ENCODE measurements at places on chromosomes 1 and 21.

GRCh38 chr1:208103597-208104513 is 140.3 kb downstream of the PLXNA2 start:
- DNase-seq: no peak

DNA sequence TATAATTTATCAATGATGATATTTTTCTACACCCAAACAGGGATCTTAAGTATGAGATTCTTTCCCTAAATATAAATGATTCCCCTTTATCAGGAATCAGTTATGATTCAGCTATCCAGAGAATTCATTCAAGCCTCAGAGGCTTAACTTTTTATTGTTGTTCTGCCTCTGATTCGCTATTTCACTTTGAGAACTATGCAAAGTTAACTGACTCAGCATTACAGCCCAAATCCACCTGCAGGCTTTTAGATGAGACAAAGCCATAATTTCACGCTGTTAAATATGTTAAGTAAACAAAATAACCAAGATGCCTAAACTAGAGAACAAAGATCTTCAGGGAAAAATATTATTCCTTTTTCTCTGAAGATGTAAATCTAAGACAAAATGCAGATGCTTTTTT is 8.5 kb downstream of the SCYL3 start:
- DNase-seq: no peak

DNA sequence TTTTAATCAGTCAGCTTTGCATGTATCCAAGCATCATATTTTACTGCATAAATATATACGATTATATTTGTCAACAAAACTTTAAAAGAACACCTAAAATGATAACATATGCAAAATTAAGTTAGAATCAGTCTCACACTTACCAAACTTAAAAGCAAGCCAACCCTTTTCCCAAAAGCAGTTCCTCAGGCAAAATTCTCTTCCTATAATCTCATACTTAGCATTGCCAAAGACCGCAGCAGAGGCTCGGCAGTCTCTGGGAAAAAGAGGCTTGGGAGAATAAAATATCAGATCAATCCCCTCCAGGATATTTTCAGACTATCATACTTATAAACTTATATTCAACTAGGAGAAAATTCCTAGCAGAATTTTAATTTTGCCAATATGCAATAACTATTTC is 93.2 kb upstream of the RGS18 start:
- no peak for DNase-seq

DNA sequence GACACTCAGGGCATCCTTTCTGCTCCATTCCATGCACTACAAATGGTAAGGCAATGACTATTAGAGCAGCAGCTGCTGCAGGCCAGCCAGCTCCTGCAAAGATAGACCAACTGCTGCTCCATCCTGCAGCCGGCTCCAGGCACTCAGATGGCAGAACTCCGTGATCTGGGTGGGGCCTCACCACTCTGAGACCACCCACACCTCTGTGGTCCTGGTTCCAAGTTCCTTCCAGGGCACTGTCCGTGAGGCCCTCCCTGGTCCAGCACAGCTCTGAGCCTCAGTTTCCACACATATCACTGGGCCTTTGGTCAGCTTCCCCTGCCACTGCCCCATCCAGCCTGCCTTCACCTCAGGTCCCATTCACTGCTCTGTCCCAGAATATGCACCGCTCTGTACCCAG is 114.7 kb downstream of the DMRTB1 start:
- DNase-seq: no peak

GRCh38 chr1:206001476-206001888 is 1.7 kb downstream of the RAB7B start:
- peak; percentile 80 for DNase-seq

DNA sequence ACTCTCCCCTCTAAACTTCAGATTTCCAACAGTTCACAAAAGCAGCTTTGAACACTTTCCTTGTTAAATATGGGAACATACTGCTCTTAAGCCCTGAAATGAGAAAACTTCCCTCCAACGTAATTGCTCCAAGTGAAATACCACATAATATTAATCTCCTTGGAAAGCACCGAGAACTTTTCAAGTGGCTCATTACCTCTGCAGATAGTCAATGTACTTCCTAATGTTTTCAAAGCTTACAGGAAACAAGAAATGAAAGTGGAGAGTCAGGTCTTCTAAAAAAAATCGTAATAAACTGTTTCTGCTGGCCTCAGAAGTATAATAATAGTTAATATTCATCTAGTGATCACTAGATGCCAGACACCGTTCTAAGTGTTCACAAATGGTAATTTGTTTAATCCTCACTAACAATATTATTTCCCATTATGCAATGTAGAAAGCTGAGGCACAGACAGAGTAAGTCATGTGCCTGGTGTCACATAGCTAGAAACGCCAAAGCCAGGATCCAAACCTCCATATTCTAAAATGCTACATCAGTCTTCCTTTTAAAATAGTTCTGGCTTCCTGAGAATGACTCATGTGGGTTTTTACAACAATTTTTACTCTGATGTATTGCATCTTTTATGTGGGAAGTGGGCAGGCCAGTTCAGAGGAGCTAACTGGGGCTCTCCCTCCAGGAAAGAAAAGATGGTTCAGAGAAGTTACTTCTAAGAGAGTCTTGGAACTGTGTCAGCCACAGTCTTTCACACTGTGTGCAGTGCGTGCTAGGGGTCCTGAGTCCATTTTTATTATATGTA is 177.2 kb downstream of the PLPPR4 start:
- peak; percentile 23 for DNase-seq

GRCh38 chr1:246800756-246801155 is 76.5 kb downstream of the SCCPDH start:
- no peak for DNase-seq

DNA sequence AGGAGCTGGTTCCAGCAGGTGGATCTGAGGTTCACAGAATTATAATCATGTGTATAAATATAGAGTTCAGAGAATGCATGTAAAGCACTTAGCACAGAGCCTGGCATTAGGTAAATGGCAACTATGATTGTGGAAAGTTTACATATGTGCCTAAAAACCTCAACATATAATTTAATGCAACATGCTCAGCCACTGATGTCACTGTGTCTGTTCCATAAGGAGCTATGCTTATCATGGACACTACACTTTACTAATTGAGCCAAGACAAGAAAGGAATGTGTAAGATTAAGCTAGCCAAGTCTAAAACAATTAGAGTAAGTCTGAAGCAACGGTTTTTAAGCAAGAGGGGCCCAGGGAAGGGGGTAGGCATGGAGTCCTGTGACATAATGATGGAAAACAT is 61.5 kb downstream of the GNG12 start:
- no peak for DNase-seq

DNA sequence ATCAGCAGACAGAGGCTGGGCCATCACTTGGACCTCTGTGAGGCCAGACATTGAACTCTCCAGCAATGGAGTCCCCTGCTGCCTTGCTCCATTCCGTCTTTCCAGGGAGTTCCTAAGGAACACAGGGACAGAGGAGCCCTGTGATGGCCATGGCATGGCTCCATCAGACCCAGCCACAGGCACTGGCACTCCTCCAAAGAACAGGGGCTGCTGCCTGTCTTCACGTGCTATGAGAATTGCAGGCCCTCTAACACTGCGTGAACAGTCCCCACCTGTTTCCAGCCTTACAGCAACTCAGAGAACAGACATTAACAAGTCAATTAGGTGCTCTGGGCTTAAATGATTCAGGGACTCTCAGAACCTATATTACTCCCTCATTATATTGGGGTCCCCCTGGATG is 140.8 kb downstream of the ASTN1 start:
- DNase-seq: no peak

- no peak for DNase-seq
Observed at GRCh38 chr1:39894884-39895495, 6.7 kb downstream of the MYCL start.

DNA sequence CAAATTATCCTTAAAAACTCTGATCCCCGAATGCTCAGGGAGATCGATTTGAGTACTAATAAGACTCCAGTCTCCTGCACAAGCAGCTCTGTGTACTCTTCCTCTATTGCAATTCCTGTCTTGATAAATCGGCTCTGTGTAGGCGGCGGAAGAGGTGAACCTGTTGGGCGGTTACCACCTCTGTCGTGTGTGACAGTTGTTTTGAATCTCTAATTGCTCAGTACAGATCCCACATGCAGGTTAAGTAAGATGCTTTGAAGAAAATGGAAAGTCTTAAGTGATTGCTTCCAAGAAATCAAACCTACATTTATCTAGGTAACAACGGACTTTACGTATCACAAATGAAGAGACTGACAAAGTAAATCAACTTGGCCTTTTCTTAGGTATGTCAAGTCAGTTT is 35.5 kb downstream of the COA6 start:
- no peak for DNase-seq

DNA sequence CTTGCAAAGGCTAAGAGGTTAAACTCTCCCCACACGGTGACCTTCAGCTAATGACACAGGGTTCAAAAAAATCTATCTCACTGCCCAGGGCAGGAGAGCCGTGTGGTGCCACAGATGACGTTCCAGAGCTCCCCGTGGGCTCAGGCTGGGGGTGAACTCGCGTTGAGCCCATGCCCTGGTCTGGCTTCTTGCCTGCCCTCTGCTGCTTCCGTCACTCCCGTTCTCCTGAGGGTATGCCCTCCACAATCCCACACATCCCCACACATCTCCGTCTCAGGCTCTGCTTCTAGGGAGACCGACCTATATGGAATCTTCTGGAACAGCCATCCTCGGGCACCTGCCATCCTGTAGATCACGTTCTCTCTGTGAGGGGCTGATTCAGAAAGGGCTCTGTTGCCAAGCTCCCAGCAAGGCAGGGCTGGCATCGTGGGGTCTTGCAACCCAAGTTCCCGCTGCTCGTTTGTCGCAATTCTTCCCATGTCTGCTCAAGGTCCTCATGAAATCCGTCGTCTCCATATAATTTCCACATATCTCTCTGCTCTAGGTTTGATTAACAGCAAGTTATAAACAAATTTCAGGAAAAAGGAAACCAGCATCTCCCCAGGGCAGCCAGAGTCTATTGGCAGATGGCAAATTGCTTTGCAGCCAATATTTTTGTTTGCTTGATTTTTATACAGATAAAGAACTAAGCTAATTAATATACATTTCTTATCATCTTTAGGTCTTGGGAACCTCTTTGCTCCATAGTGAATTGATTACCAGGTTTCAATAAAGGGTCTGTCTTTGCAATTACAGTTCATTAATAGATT is 278.2 kb downstream of the PTPRU start:
- DNase-seq: no peak

DNA sequence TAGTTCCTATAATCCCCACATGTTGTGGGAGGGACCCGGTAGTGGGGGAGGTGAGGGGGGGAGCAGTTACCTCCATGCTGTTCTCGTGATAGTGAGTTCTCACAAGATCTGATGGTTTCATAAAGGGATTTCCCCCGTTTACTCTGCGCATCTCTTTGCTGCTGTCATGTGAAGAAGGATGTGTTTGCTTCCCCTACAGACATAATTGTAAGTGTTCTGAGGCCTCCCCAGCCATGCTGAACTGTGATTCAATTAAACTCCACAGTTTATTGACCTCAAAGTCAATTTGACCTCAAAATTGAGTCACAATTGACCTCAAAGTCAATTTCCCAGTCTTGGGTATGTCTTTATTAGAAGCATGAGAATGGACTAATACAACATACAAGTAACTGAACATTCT is 19.7 kb downstream of the DPH5 start:
- DNase-seq: no peak

- DNase-seq: no peak
Observed at GRCh38 chr1:80633947-80634706, 1166.6 kb upstream of the ADGRL2 start.

All from OCI-M1 (cell line).